Activated T-cell treated with anti-CD3 and anti-CD28 coated beads for 24 hours (primary cell): ENCODE measurements at places on chromosomes 5 and 9.

DNA sequence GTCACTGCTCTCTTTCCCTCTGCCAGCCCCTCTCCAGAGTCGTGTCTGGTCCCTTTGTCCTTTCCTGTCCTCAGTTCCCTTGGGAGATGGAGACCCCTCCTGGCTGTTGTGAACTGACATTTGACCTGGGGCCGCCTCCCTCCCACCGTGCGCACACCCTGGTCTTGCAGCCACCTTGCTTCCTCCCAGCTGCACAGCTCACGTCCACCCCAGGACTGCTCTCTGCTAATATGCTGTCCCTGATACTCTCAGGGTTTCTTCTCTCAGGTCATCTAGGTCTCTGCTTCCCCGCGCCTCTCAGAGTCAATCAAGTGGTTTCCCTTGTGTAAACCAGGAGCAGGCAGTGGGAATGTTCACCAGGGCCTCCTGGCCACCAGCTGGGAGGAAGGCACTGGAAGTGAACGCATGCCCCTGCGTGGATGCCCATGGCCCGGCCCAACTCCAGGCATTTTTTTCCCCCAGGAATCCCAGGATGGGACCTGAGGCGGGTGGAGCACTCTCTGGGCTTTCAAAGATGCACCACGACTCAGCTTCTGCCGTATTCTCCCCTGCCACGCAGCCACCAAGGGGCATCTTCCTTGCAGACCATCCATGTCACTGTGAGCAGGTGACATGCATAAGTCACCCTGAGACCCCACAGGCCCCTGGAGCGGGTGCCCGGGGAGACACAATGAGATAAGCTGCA is 142.4 kb downstream of the OLFM1 start:
- no peak for DNase-seq

GRCh38 chr9:71985297-71985911 is 74.0 kb downstream of the C9orf85 start:
- no peak for DNase-seq

DNA sequence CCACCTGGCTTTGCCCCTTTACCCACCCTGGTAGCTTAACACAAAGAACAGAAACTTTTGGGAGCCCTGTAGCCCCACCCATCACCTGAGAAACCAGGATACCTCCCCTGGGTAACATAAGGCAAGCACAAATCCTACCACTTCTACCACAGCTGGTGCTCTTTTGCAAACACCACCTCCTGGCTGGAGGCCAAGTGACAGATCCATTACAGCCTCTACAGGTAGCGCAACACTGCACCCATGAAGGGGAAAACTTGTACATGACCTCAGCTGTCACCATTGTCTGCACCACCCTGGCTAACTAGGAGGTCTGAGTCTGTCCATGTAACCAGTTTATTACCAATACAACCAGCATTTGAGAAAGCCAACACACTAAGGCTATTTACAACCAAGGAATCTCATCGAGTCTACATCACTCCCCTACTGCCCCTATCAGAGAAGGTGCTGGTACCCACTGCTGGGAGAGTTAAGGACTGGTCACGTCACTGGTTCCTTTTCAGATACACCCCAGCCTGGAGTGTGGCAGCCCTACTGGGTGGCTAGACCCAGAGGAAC is 128.6 kb downstream of the PJA2 start:
- DNase-seq, result no peak

GRCh38 chr9:68999393-69000105 is 14.4 kb downstream of the PRKACG start:
- peak; percentile 45 for DNase-seq

DNA sequence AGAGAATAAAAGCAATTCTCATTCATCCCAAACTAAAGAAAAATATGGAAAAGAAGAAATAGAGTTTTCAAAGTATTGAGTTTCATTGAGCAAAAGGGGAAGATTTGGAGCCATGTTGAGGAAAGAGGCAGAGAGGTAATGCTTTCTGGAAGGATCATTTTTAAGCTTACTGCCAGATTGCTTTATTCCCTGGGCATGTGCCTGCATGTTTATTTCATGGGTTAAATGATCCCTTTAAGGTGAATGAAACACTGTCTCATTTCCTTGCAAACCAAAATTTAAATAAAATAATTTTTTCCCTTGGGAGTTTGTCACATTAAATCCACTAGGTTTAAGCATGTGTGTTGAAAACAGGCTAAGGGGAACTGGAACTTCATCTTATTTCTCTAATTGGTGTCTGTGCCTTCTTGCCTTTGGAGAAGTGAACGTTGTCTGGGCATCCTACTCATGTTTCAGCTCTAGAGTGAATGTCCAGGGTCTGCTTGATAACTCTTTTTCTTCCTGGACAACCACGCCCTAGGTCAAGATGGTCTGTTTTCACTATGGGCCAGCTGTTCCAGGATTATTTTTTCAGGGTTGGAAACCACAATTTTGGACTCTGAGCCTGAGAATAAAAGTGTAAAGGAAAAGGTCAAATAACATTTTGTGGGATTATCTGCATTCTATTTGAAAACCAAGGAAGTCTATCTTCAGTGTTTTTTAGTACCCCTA is 114.1 kb upstream of the ELL2 start:
- DNase-seq, result no peak

- DNase-seq, result no peak
Measured at GRCh38 chr5:73757416-73757815, 131.4 kb downstream of the ARHGEF28 start.

GRCh38 chr5:133059621-133060020 is 7.8 kb downstream of the HSPA4 start:
- no peak for DNase-seq

DNA sequence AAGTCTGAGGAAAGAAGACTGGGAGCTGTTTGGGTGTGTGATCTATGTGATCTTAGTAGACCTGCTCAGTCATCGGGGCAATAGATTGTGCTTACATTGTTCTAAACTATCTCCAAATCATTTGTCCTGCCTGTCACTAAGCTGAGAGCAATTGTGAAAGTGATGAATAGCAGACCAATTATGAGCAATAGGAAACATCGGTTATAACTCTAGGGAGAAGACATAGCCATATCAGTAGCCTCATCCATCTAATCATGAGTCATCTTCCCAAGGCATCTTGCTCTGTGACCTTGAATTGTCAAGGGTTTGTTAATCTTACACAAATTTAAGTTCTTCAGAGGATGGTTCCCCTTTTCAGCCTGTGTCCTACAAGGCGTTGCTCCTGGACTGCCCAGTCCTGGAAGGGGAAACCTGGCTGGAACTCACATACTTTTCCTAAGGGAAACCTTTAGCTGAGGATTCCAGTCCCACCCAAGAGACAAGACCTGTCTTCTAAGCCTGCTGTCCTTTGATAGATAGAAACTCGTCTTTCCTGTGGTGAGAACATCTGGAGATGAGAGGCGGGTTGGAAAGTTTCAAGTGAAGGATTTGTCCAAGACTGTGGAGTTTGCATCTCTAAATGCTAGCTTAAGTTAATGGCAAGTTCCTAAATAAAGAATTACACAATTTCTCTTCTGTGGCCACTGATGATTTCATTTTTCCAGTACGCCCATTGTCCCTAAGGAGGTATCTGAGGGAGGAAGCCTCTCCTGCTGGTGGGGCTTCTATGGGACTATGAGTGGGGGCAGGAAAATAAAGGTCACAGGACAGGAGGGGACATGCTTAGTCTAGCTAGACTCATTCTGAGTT is 53.9 kb upstream of the TRIM32 start:
- DNase-seq, result no peak

- DNase-seq, result no peak
Measured at GRCh38 chr5:19806756-19807155, 181.2 kb downstream of the CDH18 start.

GRCh38 chr5:31197183-31197582 is 3.7 kb downstream of the CDH6 start:
- DNase-seq, result no peak

DNA sequence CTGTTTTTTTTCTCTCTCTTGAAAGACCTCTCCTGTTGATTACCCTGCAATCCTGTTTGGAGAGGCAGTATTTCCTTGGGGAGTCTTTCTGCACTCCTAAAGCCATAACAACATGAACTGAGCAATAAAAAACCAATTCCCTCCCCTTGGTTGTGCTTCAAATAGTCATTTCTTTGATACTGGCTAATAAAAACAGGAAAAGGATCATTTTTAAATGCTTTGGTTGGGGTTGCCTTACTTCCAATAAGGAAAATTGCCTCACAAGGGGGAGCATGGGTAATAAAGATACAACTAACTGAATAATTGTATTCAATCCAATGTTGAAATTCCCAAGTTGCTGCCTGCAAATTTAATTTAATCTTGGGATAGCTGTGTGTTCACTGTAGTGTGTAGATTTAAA is 13.9 kb downstream of the FBXL7 start:
- DNase-seq, result no peak

DNA sequence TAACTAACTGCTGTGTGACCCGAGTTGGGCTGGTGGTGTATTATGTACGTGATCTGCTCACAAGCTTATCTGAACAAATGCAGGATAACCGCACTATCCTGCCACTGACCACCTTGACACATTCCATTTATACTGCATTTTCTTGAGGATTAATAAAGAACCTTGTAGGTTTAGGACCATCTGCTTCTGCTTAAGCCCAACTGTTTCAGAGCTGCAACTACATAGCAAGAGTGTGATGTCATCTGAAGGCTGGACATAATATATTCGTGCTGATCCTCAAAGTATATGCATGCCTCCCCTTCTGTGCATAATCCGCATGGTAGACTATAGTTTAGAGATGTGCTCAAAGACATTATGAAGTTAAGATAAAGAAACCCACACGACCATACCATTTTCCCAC is 435.9 kb downstream of the BNC2 start:
- DNase-seq, result no peak

- no peak for DNase-seq
Measured at GRCh38 chr5:92505925-92506324, 1075.1 kb downstream of the NR2F1-AS1 start.

DNA sequence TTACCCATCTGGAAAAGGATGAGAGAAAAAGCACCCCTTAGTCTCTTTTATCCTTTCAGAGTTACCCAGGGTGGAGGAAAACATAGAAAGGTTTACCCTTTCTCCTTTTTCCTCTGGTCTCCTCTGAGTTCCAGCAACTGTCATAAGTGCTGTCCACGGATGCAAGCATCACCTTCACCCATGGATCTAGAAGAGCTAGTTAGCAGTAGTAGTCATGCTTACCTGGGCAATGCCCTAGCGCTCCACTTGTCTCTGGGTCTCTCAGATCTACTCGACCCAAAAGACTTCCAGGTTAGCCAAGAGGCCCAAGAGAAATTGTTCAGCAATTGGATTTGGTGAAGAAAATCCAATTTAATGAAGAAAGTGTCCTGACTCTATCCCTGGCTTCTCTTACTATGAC is 656.2 kb upstream of the PTPRD start:
- DNase-seq, result no peak

DNA sequence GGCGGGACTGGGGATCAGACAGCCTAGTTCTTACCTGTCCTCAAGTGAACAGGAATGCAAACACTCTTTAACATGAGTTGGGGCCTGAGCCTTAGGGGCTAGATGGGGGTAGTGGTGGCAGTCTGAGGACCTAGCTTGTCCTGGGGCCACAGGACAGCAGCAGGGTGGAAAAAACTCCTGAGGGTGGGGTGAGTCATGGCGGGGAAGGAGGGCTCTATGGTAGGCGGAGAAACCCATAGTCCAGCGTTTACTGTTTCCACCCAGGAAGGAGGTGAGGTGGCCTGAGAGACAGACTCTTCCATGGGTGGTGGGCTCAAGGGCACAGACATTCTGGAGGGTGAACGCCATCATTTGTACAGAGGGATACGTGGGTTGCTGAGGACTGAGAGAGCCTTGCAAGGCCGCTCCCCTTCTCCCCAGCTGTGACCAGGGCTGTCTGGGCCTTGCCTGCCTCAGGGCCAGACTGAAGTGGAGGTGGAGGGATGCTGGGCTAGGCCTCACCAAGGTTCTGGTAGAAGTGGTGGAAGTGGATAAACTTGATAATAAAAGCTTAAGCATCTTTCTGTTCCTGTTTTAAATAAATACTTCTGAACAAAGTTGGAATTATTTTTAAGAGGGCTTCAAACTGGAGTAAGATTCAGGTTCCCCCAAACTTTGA is 1.1 kb upstream of the TSPAN17 start:
- DNase-seq, result no peak

GRCh38 chr9:106797299-106797698 is 65.7 kb upstream of the ZNF462 start:
- no peak for DNase-seq

DNA sequence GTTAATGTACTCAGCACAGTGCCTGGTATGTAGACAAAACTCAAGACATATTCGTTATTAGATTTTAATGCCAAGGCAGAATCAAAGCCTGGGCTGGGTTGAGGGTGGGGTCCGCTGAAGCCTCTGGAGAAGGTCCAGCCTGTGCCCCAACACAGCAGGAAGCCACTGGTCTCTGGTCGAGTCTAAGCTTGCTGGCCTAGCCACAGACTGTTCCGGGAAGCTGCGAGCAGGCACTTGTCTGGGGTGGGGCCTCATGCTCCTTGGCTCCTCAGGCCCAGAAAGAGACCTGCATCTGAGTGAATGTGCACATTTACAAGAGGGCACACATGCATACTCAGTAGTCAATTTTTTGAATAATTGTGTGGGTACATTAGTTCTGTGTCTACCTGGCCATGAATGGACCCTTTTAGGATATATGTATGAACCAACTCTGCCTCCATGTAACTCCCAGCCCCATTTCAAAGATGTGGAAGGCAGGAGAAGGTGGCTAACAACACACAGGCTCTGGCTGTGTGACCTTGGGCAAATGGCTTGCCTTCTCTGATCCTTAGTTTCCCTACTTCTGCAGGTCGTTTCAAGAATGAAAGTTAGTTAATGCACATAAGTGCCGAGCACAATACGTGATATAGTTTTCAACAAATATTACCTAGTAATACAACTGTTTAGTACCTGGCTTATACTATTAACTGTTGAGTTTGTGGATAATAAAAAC is 18.3 kb downstream of the FAT2 start:
- no peak for DNase-seq

DNA sequence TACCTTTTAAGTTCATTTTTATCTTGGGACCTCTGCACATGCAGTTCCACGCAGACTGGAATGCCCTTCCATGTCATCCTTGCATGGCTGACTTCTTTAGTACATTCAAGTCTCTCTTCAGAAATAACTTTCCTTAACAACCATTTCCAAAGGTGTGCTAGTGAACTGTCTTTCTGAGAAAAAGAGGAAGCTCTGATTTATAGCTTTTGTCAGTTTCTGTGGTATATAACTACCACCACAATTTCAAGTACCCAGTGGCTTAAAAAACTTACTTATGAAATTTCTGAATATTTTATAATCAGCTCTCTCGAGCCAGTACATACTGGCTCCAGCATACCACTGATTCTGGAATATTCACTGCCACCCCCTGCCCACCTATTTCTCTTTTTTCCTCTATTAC is 1613.8 kb downstream of the MAT2B start:
- DNase-seq, result no peak

DNA sequence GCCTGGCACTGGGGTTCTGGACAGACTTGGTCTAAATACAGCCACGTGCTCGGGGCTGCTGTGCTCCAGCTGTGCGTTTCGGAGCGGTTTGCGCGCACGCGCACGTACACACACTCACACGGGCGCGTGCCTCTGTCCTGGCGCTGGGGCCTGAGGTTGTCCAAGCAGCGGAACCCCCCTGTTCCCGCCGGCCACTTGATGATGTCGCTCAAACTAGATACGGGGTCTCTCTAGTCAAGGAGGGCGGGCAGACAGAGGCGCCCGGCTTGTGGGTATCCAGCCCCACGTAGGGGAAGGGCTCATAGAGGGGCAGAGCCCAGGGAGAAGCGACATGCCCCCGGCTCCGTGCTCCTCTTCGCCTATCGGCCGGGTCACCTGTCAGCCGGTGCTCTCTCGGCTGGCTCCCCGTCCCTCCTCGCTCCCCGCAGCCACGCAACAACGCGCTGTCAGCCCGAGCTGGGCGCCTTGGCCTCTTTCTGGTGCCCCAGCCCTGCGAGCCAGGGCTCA is 8.9 kb downstream of the NR2F1-AS1 start:
- DNase-seq, result no peak
